ENCODE measurements at places on chromosomes 4 and X. TPM values are rescaled to one million over a fixed set of nuclear protein-coding genes. Genes with fewer than 3 reads are reported as not detected.

The VCX gene
- not detected for total RNA-seq

The FMR1 gene
- 54.8 TPM for total RNA-seq

The SYTL5 gene
- total RNA-seq: not detected

The P2RY8 gene
- total RNA-seq: 95.4 TPM

The GABRA4 gene
- total RNA-seq: not detected

The TENM3 gene
- not detected for total RNA-seq

The EDNRA gene
- not detected for total RNA-seq

The DMRTC1B gene
- not detected for total RNA-seq

The TEX13C gene
- not detected for total RNA-seq

The MAGEA10 gene
- not detected for total RNA-seq

The POU4F2 gene
- total RNA-seq: not detected

The RBM46 gene
- not detected for total RNA-seq

The VGLL1 gene
- total RNA-seq: not detected

The UGT2B11 gene
- total RNA-seq: not detected

The HTN3 gene
- not detected for total RNA-seq

The USP17L15 gene
- total RNA-seq: not detected

The ADH1B gene
- total RNA-seq: not detected

The SHROOM2 gene
- not detected for total RNA-seq

The SUPT20HL2 gene
- total RNA-seq: not detected

The EPHA5 gene
- total RNA-seq: not detected

The SMPX gene
- not detected for total RNA-seq

The REELD1 gene
- not detected for total RNA-seq

The CTSO gene
- 6.1 TPM for total RNA-seq

The IL3RA gene
- total RNA-seq: 7.9 TPM

The OPN1MW2 gene
- not detected for total RNA-seq

The ENAM gene
- total RNA-seq: 0.76 TPM

The DCAF4L1 gene
- 0.12 TPM for total RNA-seq

The PTTG2 gene
- total RNA-seq: 1.1 TPM

The GPC4 gene
- not detected for total RNA-seq

The CTAG1A gene
- not detected for total RNA-seq

The TGIF2LX gene
- total RNA-seq: not detected

The FHDC1 gene
- total RNA-seq: 0.12 TPM

The AVPR2 gene
- total RNA-seq: not detected
